ENCODE measurements at places on chromosomes 1 and 21.

DNA sequence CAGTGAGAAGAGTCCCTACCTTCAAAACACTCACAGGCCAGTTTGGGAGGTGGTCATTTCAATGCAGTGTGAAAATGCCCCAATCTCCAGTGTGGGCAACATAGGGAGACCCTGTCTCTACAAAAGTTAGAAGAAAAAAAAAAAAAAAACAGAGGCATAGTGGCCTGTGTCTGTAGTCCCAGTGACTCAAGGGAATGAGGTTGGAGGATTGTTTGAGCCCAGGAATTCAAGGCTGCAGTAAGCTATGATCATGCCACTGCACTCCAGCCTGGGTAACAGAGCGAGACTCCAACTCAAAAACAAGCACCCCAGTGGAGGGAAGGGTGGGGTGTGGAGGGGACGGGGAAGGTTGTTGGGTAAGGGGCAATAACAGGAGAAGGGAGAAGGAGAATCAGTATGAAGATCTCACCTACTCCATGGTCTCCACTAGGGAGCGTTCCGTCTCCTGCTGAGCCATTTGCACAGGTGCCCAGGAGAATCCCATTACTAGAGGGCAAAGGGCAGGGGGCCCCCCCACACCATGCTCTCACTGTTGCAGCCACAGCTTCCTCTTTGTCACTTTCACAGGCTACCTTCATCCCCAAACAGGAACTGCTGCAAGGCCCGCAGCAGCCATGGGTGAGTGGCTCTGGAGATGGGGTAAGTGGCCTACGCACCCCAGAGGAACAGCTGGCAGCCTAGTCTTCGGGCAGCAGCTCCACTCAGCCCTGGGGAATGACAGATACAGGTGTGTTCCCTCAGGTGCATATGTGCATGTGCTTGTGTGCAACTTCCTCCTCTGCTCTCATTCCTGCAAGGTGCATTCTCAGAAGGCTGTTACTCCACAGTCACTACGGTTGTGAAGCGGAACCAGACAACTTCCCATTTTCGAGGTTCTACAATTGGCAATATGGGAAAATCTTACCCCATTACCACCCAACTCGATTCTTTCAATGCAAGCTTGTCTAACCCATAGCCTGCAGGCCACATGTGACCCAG lies 87.9 kb upstream of the LYST start:
- DNase-seq = no peak

GRCh38 chr21:41451753-41452676 lies 26.0 kb downstream of the MX1 start:
- DNase-seq = no peak

GRCh38 chr1:68904477-68904876 lies 407.6 kb upstream of the DEPDC1 start:
- DNase-seq = no peak

GRCh38 chr1:214259353-214259977 lies 21.5 kb upstream of the SMYD2 start:
- no peak for DNase-seq

DNA sequence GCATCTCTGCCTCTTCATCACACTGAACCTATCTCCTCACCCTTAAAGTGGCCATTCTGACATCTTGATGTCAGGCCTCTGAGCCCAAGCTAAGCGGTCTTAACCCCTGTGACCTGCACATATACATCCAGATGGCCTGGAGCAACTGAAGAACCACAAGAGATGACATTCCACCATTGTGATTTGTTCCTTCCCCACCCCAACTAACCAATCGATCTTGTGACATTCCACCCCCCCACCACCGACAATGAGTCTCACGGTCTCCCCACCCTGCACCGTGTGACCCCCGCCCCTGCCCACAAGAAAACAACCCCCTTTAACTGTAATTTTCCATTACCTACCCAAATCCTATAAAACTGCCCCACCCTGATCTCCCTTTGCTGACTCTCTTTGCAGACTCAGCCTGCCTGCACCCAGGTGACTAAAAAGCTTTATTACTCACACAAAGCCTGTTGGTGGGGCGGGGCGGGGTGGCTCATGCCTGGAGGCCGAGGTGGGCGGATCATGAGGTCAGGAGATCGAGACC lies 21.0 kb upstream of the PINK1 start:
- no peak for DNase-seq

DNA sequence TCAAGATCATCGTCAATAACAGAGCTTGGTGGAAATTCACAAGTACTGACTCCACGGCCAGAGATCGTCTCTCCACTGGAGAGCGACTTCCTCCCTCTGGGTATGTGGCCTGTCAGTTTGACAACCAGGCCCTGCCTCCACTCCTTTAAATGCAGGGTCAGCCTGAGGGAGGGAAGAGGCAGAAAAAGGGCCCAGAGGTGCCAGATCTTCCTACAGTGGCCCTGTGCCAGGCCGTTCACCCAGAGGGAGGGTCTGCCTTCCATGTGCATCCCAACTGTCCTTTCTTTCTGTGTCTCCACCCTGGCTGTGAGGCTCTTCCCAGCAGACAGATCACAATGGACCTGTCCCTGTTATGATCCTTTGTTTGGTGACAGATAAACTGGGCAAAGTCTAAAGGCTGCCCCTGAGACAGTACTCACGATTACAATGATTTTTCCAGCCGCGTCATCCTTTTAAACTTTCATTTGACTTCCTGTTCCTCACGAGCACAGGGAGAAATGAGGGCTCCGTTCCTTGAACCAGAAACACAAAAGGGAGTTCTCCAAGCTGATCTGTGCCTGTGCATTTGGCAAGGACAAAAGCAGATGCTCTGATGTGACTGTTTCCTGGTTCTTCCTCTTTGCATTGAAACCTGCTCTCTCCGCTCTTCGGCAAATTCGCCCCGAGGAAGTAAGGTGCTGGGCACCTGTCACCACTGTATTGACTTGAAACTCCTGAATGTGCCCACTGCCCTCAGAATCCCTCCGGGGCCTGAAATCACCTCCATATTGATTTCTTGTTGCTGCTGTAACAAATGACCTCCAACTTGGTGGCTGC lies 126.7 kb downstream of the PGBD5 start:
- DNase-seq = no peak

DNA sequence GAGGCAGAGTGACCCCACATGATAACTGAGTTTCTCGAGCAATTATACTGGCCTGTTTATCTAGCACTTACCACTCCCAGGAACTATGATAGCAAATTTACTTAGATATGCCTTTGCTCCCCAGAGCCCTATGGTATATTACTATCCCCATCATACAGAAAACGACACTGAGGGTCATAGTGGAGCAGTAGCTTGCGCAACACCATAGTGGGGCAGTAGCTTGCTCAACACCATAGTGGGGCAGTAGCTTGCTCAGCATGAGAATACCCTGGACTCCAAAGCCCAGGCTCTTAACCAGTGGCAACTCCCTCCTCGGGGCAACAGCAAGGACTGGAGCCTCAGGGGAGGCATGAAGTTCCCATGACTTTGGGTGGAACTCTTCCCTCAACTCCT lies 211.9 kb downstream of the NPHP4 start:
- DNase-seq = no peak

- DNase-seq = no peak
These were observed 12.5 kb downstream of the HAO2 start for GRCh38 chr1:119380983-119381662.

DNA sequence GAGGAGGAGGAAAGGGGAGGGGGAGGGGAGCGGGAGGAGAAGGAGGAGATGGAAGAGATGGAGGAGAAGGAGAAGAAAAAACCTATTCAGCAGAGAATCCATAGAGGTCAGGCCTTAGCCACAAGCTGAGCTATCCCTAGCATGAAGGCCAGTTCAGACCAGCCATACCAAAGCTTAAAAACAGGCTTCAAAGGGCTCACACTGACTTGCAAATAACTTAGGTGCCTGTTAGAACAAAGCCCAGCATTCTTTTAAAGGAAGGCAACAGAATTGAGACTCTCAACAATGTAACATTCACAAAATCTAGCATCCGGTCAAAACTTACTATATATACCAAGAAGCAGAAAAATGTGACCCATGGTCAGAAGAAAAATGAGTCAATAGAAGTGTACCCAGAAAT lies 43.6 kb upstream of the IFFO2 start:
- no peak for DNase-seq

- no peak for DNase-seq
These were observed 3.0 kb downstream of the EPS8L3 start for GRCh38 chr1:109760581-109761226.

DNA sequence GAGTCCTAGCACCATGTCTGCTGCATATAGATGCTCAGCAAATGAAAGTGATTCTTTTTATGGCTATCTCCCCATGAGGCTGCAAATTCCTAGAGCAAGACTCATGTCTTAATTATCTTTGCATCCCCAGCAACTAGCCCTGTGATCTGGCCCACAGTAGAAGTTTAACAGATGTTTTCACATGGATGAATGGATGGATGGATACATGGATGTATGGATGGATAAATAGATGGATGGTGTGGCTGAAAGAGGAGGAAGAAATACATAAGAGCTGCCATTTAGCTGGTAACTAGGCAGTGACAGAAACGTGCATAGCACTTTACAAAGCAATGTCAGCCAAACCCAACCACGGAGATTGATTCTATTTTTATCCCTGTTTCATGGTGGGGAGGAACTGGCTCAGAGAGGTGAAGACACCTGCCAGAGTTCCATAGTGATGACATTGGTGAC lies 32.7 kb upstream of the ZBTB40 start:
- no peak for DNase-seq

- DNase-seq = no peak
These were observed 54.2 kb downstream of the MIGA1 start for GRCh38 chr1:77833521-77834100.

DNA sequence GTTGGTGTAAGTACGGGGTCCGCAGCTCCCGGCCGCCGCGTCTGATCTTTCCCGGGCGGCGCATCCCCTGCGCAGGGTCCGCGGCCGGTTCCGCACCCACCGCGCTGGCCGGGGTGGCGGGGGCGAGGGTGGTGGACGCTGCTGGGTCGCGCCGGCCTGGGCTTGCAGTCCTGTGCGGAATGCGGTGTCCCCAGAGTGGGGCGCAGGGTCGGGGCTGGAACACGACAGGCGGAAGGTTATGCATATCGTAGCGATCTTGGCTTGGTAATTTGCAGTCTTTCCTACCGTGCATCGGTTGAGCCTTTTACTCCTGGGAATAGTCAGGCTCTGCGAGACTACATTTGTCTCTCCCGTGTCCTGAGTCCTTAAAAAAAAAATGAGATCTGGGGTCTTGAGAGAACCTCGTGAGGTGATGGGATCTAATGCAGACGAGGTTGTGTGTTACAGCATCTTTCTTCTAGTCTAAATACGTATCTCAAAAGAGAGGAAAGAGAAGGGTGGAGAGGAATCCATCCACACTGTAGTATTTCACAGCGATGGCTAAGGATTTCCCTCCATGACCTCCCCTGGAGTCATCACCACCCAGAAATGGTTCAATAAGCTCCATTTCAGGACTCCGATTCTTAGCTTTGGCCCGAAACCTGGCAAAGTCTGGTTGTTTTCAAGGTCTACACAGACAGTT lies 572 bp downstream of the ATP1B1 start:
- no peak for DNase-seq

DNA sequence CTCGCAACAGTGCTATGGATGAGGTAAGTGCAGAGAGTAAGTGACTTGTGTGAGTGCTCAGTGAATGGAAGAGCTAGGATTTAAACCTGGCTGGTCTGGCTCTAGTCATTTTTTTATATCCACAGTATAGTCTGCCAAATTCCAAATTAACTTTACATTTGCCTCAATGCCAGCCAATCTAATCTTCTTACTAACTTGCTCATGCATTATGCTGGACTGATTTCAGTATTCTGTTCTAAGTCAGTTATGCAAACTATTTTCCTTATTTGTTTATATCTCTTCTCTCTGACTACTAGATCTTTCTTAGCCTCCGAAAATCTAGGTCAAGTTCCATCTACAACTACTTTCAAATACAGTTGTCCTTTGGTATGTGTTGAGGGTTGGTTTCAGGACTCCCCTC lies 133.3 kb downstream of the XPR1 start:
- DNase-seq = no peak

GRCh38 chr1:176949033-176949662 lies 215.4 kb downstream of the ASTN1 start:
- peak; percentile 2 for DNase-seq

- no peak for DNase-seq
These were observed 2.7 kb downstream of the MOB3C start for GRCh38 chr1:46613661-46614603.

- DNase-seq = no peak
These were observed 66.6 kb downstream of the SPAG17 start for GRCh38 chr1:118118469-118118868.

GRCh38 chr1:2110738-2111673 lies 60.8 kb downstream of the PRKCZ start:
- no peak for DNase-seq

GRCh38 chr1:22018583-22019559 lies 17.4 kb downstream of the CELA3A start:
- peak; percentile 56 for DNase-seq

GRCh38 chr1:215416497-215416896 lies 150.6 kb upstream of the KCTD3 start:
- no peak for DNase-seq

DNA sequence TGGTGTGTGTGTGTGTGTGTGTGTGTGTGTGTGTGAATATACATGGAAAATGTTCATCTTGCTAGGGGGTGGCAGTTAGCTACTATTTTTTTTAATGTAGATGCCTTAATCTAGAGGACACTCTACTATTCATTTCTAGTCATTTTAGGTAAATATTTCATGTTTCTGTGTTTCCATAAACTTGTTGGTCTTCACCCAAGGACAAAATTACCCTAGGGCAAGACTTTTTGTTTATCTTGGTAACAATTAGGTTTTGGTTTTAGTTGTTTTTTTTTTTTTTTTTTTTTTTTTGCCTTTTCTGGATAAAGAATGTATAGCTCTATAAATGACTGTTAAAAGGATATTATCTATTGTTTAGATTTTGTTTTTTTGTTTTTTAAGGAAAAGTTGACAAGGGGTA lies 32.2 kb downstream of the CLEC20A start:
- DNase-seq = no peak

DNA sequence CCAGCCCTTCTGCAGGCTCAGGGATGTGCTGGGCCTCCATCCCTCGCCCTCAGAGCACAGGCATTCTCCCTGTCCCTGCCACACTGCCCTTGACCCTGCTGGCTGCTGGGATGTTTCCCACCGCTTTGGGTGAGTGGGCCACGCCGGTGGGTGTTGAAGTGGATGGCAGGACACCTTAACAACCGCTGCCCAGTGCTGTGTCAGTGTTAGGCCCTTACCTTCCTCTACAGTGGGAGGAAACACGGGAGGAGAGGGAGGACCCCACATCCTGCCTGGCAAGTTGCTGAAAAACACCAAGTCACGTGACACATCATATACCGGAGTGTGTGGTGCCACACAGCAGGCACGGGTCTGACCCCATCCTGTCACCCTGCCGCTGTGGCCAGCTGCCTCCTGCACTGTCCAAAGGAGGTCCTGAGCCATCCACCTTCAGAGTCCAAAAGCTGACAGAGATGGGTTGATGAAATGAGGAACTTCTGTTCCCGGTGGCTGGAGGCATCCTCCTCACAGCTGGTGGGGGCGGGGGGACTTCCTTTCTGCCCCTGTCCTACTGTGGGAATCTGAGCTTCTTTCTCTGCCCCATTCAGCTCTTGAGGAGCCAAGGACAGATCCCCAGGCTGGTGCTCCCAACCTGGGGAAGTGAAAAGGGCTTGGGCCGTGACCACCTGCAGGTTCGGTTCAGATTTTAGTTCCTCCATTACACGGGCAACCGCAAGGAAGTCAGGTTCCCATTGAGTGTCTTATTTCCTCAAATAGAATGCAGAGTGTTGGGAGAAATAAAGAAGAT lies 3.2 kb upstream of the THEMIS2 start:
- peak; percentile 36 for DNase-seq
